ENCODE measurements at places on chromosomes 11 and 22.

- no peak for DNase-seq
Measured at GRCh38 chr11:32888805-32889204, 3.8 kb upstream of the QSER1 start.

GRCh38 chr22:35593891-35594470, 23.1 kb downstream of the MB start:
- no peak for DNase-seq

- no peak for DNase-seq
Measured at GRCh38 chr22:43007519-43008102, 7.3 kb downstream of the PACSIN2 start.

DNA sequence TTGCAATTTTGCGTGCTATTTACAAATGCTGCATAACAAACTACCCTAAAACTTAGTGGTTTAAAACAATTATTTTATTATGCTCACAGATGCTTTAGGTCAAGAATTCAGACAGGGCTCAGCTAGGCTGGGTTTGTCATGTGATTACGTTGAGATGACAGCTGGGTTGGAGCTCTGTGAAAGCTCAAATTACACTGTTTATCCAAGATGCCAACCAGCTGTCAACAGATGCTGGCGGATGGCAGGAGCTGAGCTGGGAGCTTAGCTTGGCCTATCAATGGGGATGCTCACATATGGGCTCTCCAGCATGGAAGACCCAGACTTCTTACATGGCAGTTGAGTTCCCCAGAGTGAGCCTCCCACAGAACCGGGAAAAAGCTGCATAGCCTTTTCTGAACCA, 62.7 kb downstream of the STK33 start:
- DNase-seq, result no peak

GRCh38 chr11:37422511-37422910, 824.5 kb upstream of the RAG2 start:
- no peak for DNase-seq

- no peak for DNase-seq
Measured at GRCh38 chr11:43951231-43951630, 8.8 kb downstream of the C11orf96 start.

DNA sequence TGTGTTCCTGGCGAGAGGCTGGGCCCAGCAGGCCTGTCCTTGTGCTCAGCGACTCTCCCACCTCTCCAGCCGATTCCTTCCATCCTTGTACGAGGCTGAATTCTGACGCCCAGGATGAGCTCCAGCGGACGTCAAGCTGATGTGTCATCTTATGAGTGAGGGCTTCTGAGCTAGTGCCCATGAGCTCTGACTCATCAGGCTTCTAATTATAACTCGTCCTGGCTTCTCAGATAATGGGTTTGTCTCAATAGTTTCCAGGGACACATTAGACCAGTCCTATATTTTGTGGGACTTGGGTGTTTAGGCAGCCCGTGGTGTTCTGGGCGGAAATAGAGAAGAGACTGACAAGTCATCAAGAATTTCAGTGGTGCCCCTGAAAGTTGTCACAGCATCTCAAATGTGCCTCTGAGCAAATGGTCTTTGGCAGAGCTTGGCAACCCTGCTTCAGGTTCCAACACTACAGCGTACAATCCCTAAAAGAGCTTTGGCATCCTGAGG, 108.2 kb upstream of the CD44 start:
- no peak for DNase-seq

GRCh38 chr11:123362186-123362585, 67.9 kb upstream of the GRAMD1B start:
- DNase-seq, result no peak

Data from hippocampal formation (tissue), 2 donors.